ENCODE measurements at places on chromosomes 12 and 14.

DNA sequence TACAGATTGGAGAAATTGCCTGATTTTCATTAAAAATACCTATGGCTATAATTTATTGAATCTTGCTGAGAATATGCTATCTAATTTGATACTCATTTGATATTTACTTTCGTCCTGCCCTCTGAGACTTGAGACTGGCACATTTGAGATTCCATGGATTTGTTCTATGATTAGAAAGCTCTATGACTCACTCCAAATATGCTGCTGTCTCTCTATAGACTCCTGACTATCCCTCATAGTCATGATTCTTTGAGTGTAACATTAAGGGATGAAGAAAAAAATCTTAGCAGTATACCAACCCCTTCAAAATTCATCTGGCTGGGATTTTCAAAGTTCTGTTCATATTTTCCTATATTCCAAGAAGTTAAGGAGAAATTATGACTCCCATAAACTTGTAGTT is 191.9 kb downstream of the LRIG3 start:
- H3K27me3 ChIP-seq: no peaks in the 10 kb centered on the region
- H3K36me3 ChIP-seq: no peaks in the 10 kb centered on the region
- no peak overlapping the region for H3K27ac ChIP-seq
- H3K4me3 ChIP-seq: no peak overlapping the region
- no peak for DNase-seq

DNA sequence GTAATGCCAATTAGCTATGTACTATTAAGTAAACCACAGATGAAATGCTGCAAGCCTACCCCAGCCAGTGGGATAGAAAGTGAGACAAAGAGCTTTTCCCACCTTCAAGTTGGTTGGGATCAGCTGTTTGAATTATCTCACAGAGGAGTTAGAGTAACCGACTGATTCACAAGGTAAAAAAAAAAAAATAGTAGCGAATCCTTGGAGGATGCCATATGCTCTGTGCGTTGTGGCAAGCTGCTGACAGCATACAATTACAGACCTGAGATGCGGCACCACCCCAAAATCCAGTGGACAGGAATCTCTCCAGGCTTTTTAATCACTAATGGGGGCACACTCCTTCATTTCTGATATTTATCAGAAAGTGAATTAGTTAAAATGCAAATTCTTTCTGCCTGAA is 157.0 kb upstream of the RMST start:
- H3K36me3 ChIP-seq: no peaks in the 10 kb centered on the region
- H3K4me3 ChIP-seq: no peak overlapping the region
- no peak for DNase-seq
- peaks cover 10% of the 10 kb centered on the region for H3K4me1 ChIP-seq
- no peak overlapping the region for H3K27ac ChIP-seq

DNA sequence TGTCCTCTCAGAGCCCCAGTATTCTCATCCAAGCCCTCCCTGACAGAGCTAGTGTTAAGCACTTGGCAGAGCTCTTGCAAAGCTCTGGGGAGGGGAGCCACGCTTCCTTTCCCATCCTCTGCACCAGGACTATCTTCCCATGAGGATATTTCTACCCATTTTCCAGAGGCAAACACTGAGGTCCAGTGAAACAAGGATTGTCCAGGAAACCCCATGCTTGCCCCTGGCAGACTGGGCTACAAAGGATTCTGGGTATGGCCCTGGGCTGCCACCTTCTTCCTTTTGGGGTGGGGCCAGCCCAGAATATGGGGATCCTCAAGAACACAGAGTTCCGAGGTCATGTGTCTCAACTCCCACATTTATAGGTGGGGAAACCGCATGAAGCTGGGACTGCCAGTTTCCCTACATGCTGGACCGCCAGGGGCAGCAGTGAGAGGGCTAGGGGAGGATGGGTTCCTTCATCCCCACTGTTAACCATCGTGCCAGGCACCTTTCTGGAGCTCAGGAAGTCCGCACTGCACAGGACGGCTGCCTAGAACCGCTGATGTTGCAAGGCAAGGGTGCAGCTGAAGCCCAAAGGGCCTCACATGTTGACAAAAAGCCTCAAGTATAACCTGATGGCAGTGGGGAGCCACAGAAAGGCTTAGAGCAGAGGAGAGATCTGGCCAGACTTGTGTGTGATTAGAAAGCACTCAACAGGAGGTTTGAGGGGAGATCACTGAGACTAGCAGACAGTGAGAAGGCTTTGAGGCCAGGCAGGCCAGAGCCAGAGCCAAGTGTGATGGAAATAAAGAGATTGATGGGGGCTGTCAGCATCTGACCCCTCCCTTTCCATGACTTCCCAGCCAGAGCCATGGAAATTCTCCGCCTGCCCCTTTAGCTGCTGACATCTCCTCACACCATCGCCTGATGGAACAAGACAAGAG is 5.5 kb upstream of the CCDC85C start:
- no peaks in the 10 kb centered on the region for H3K36me3 ChIP-seq
- no peaks in the 10 kb centered on the region for H3K27me3 ChIP-seq
- H3K4me1 ChIP-seq: no peaks in the 10 kb centered on the region

DNA sequence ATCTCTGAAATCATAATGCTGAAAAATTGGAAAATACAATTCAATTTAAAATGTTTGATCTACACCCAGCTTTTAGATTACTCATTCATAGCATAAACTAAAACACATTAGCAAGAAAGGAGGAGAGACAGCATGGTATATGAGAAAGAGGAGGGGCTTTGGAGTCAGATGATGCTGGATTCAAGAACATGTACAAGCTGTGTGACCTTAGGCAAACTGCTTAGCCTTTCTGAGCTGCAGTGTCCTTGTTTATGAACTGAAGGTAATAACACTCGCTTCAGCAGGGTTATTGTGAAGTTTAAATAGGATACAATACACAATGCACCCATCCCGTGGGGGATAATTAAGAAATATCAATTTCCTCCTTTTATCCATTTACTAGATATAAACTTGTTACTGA is 79.2 kb downstream of the MAP1LC3B2 start:
- H3K27ac ChIP-seq: no peak overlapping the region
- H3K4me1 ChIP-seq: no peaks in the 10 kb centered on the region
- H3K36me3 ChIP-seq: no peaks in the 10 kb centered on the region
- H3K4me3 ChIP-seq: no peak overlapping the region

- H3K4me1 ChIP-seq: no peaks in the 10 kb centered on the region
- H3K27ac ChIP-seq: no peak overlapping the region
- H3K4me3 ChIP-seq: no peak overlapping the region
- no peaks in the 10 kb centered on the region for H3K36me3 ChIP-seq
- H3K27me3 ChIP-seq: no peaks in the 10 kb centered on the region
Observed at GRCh38 chr14:63939006-63939270, 86.1 kb downstream of the SYNE2 start.

DNA sequence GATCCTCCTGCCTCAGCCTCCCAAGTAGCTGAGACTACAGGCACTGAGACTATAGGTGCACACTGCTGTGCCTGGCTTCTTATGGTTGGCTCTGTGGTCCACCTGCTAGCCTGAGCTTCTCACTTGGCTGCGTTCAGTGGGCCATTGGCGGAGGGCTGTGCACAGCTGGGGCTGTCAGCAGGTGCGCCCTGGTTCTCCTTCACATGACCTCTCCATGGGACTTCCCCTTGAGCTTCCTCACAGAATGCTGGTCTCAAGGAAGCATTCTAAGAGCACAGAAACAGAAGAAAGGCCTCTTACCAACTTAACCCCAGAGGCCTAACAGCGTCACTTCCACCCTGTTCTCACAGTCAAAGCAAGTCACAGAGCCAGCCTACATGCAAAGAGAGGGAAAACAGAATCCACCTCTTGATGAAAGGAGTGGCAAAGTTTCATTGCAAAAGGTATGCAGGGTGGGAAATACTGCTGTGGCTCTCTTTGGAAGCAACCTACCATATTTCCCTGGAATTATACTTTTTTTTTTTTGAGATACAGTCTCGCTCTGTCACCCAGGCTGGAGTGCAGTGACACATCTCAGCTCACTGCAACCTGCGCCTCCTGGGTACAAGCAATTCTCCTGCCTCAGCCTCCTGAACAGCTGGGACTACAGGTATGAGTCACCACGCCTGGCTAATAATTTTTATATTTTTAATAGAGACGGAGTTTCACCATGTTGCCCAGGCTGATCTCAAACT is 9.3 kb downstream of the RILPL2 start:
- no peak overlapping the region for H3K4me3 ChIP-seq
- H3K27ac ChIP-seq: peak overlapping the region; percentile 34
- no peaks in the 10 kb centered on the region for H3K36me3 ChIP-seq
- H3K4me1 ChIP-seq: no peaks in the 10 kb centered on the region
- H3K27me3 ChIP-seq: no peaks in the 10 kb centered on the region

DNA sequence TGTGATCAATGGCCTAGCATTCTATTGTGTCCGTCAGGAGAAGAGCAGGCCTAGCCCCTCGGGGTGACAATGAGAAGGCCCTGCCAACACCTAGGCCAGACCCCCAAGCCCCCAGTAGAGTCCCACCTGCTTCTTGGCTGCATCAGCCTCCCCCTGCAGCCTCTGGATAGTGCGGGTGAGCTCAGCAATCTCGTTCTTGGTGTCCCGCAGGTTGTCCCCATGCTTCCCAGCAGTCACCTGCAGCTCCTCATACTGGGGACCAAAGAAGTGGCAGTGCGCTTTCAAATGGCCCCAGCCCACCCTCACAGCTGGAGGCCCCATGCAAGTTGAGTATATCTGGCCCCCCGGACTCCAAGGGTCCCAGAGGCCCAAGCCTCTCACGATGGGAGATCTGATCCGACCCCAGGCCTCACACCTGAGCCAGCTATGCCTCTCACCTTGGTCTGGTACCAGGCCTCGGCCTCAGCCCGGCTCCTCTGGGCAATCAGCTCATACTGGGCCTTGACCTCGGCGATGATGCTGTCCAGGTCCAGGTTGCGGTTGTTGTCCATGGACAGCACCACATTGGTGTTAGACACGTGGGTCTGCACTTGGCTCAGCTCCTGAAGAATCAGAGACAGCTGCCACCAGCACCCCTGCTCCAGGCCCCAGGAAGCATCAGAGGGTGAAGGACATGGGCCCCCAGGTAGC is 10.0 kb upstream of the KRT4 start:
- DNase-seq: no peak
- H3K4me1 ChIP-seq: no peaks in the 10 kb centered on the region
- no peak overlapping the region for H3K27ac ChIP-seq

DNA sequence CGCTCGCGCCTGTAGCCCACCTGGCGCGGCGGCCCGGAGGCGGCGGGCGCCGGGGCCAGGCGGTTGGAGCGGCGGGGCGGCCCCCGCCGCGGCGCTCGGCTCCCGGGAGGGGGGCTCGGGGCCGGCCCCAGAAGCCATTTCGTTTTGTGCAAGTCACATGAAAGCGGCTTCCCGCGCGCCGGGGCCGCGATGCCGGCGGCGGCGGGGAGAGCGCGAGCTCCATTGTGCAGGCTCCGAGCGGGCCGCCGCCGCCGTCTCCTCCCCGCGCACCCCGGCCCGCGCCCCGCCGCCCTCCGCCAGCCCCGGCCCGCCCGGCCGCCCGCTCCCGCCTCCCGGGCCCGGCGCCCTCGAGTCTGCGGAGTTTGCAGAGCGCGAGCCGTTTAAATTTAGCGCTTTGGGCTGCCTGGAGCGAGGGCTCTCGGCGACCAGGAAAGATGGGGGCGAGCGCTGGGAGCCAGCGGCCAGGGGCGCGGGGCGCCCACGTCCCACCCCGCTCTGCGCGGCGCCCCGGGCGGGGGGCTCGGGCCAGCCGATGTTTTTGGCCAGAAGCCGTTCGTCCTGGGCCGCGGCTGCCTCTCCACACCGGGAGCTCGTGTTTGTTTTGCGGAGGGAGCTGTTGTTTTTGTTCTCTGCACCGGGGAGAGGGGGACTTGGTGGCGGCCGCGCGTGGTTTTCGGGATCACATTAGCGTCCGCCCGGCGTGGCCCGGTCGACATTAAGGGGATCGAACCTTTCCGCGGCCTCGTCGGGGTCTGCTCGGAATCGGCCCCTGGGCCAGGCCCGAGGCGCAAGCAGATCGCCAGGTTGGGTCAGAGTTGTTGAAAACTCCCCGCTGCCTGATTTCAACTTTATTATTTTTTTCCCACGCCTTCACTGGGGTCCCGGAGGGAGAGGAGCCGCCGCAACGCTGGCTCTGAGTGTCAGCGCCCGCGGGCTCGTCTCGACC is 982 bp downstream of the BCL7A start:
- peaks cover 9% of the 10 kb centered on the region for H3K27me3 ChIP-seq
- no peak for DNase-seq
- no peaks in the 10 kb centered on the region for H3K4me1 ChIP-seq

DNA sequence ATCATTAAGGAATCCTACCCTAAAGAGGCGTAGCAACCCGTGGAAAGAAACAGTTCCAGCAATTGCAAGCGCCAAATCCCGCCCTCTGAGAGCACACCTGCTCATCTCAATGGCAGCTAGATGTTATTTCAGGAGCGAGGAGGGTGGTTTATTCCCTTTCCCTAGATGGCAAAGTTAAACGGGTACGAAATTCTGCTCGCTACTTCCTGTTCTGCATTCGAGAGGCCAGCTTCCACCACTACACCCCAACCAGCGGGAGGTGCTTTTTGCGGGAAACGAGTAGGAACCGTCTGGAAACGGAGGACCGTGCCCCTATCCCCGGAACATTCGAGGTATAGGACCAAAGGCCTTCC is 536 bp downstream of the VPS29 start:
- H3K27me3 ChIP-seq: no peaks in the 10 kb centered on the region
- peak overlapping the region; percentile 76 for H3K27ac ChIP-seq
- peaks cover 9% of the 10 kb centered on the region for H3K4me1 ChIP-seq
- peak; percentile 10 for DNase-seq
- H3K4me3 ChIP-seq: peak overlapping the region; percentile 88

DNA sequence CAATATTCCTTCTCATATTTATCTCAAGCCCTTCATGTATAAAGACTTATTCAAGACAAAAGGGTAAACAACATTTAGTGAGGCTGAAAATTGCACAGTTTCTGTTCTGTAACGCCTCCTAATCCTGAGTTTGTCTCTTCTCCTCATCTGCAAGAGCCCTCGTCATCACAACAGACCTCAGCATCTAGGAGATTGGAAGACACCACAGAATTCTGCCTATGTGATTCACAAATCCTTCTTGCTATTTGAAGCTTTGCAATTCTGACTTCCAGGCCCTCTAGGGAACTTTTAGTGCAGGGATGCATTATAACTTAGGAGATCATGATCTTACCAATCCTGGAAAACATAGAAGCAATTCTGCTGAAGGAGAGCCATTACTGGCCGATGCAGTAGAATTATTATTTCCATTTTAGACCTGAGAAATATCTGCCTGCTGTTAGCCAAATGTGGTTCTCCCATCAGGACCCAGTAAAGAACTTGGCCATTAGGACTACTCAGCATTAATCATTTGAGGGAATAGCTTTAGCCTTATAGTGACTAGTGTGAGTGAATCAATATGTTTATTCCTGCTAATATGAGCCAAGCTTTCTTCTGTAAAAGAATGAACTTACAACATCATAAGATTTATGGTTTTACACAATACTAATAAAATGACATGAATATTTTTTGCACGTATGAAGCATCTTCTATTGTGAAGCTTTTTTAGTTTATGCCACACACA is 119.5 kb downstream of the ANO4 start:
- H3K27me3 ChIP-seq: no peaks in the 10 kb centered on the region
- DNase-seq: no peak
- no peaks in the 10 kb centered on the region for H3K36me3 ChIP-seq
- no peaks in the 10 kb centered on the region for H3K4me1 ChIP-seq
- H3K27ac ChIP-seq: no peak overlapping the region

- H3K27me3 ChIP-seq: no peaks in the 10 kb centered on the region
- no peak for DNase-seq
- H3K4me1 ChIP-seq: peaks cover 4% of the 10 kb centered on the region
- H3K4me3 ChIP-seq: no peak overlapping the region
- no peaks in the 10 kb centered on the region for H3K36me3 ChIP-seq
Observed at GRCh38 chr14:86505808-86506207, 975.9 kb downstream of the FLRT2 start.

GRCh38 chr14:91244501-91244901 is at the start of gene GPR68:
Gene GPR68, minus strand, starts transcription at chr14:91244704. Its CDS starts 9,654 bp downstream, at chr14:91235050.
- no peaks in the 10 kb centered on the region for H3K27me3 ChIP-seq
- no peak within 1 kb of the TSS for H3K4me3 ChIP-seq
- no peak for DNase-seq

- no peak overlapping the region for H3K27ac ChIP-seq
- H3K27me3 ChIP-seq: no peaks in the 10 kb centered on the region
- peak overlapping the region; percentile 99 for H3K4me3 ChIP-seq
- no peak for DNase-seq
- H3K36me3 ChIP-seq: peaks cover 16% of the 10 kb centered on the region
Observed at GRCh38 chr12:4540170-4540569, 1.5 kb downstream of the RAD51AP1 start.

Data from MM.1S (cell line).